ENCODE measurements at places on chromosomes 5 and 9.

- no peak for DNase-seq
Observed at GRCh38 chr5:16866273-16866672, 69.8 kb downstream of the MYO10 start.

DNA sequence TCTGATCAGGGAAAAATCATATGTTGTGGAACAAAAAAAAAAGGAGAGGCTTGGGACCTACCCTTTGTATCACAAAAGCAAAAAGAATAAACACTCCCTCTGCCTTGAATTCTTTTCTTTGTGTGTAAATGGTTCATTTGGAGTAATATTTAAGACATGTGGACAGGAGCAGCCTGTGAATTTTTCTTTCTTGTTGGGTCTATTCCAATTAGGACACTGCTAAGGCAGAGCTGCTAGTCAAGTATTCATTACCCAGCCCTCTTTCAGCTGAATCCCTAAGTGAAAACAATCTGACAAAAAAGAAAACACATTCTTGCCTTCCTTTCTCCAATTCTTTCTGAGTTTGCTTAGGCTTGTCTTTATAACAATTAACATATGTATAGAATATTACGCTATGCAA is 330.0 kb downstream of the EBF1 start:
- DNase-seq, result no peak

DNA sequence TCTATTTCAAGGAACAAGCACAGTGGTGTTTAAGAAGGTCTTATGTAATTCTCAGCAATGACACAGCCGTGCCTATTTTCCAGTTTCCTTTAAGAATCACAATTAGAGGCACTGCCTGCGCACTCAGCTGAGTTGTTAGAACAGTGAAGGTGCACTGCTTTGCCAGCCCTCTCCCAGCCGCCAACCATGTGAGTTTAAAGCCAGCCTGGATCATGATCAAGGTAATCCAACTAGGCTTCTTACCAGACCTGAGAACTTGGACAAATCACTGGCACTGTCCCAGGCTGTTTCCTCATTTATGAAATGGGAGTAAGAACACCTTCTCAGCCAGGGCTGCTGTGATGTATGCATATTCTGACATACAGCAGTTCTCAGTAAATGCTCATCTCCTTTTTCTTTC is 99.6 kb downstream of the ASTN2 start:
- DNase-seq, result no peak

- DNase-seq, result no peak
Observed at GRCh38 chr5:58285900-58286299, 174.0 kb downstream of the PLK2 start.

GRCh38 chr5:132376694-132377641 is 7.5 kb downstream of the SLC22A5 start:
- DNase-seq, result no peak

- no peak for DNase-seq
Observed at GRCh38 chr5:75513841-75514240, 2.1 kb downstream of the POLK start.

DNA sequence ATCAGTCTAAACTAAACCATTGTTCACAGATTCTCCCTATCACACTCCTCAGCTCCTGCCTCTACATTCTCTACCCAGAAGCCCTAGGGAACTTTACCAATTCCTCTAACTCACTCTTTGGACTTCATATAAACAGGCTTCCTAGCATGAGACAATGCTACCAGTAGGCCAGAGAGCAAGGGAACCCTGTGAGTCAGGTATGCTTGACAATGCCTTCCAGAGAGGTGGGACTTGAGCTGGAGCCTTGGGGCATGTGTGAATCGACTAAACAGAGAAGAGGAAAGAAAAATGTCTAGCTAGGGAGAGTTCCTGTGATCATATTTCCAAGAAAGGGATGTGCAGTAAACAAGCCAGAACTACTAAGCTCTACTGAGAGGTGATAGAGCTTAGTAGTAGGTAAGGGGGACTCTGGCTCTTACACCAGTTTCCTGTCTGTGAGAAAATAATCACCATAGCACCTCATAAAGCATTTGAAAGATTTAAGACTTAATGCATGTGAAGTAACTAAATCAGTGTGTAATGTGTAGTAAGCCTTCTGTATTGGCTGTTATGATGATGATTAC is 6.4 kb upstream of the RFK start:
- no peak for DNase-seq

- no peak for DNase-seq
Observed at GRCh38 chr5:168301593-168302390, 10.3 kb downstream of the WWC1 start.

DNA sequence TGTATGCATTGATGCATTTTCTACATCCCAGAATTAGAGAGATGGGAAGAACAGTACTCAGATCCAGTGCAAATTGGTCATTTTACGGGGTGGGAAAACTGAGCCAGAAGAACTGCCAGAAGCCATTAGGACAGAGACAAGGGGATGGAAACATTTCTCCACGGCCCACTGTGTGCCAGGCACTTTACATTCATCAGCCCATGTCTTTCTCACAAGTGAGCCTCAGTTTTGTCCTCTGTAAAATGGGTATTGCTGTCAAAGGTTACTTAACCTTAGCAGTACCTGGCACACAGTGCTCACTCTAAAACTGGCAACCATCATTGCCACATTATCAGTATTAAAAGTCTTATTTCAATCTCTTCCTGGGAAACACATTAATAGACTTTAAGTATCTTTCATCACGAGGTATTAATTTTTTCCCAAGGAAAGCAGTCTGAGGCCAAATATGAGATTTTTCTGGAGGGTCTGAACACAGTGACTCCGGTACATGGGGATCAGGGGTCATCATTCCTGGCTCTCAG is 5.2 kb downstream of the DUSP1 start:
- DNase-seq, result no peak

- no peak for DNase-seq
Observed at GRCh38 chr5:140111011-140111858, 2.7 kb upstream of the PURA start.

DNA sequence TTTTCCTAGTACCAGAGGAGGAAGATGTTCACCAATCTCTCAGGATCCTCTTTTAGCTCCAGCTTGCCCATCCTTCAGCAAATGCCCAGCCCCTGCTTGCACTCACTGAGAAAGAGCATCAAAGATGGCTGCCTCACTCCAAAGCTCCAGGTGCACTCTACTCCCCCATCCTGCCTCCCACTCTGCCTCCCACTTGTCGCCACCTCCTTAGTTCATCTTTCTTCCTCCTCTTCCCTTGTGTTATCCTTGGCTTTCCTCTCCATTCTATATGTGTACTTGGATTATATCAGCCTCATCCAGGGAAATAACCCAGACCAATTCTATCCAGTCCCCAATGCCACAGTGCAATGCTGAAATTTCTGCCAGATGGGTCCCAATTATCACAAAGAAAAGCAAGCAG is 87.1 kb upstream of the CPLX2 start:
- DNase-seq, result no peak

DNA sequence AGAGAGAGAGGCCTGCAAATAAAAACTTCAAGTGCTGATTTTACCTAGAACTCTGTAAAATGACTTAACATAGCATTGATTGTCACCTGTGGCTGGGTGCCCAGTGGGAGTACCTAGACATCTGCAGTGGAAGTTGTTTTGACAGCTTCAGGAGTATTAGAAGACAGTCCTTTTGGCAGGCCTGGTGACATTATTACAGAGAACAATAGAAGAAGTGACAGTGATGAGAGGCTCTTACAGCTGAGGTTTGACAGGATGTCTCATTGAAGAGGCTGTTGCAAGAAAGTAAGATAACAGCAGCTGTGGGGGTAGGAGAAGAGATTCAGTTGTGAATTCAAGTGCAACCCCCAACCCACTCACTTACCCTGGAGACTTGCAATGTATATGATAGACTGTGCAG is 27.9 kb upstream of the MUSK start:
- no peak for DNase-seq

GRCh38 chr9:83981126-83981871 is 694 bp downstream of the RMI1 start:
- DNase-seq, result no peak

GRCh38 chr5:139164020-139164419 is 34.1 kb downstream of the SIL1 start:
- DNase-seq, result no peak

GRCh38 chr9:4815381-4815956 is 22.7 kb downstream of the RCL1 start:
- no peak for DNase-seq

DNA sequence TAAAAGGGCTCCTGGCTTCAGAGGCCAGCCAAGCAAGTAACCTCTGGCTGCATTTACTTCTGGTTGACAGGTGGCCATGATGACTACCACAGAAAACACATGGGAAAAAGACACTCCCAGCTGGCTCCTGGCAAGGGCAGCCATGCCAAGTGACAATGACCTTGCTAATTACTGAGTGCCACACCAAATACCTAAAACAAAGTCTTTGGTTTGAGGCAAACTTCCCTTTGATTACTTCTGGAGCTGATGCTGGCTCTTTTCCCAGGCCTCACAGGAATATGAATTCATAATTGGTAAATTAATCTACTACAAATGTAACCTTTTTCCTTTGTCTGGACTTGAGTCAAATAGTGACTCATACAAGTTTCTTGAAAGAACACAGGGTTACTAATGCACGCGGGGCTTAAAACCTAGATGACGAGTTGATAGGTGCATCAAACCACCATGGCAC is 61.0 kb downstream of the LPAR1 start:
- no peak for DNase-seq

DNA sequence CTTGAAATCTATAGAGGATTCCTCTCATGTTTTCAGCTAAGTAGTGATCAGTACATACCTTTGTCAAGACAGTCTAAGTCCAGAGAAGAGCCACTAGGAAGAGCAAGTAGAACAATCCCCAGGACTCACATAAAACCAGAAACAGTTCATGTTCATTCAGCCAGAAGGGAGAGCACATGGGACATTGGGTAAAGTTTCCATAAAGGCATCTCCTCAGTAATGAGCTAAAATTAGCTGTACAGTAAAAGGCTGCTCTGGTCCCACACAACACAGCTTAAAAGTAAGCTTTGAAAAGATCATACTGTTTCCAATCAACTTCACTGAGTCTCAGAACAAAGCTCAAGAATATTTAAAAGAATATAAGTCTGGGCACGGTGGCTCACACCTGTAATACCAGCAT is 32.4 kb downstream of the HOMER1 start:
- DNase-seq, result no peak

DNA sequence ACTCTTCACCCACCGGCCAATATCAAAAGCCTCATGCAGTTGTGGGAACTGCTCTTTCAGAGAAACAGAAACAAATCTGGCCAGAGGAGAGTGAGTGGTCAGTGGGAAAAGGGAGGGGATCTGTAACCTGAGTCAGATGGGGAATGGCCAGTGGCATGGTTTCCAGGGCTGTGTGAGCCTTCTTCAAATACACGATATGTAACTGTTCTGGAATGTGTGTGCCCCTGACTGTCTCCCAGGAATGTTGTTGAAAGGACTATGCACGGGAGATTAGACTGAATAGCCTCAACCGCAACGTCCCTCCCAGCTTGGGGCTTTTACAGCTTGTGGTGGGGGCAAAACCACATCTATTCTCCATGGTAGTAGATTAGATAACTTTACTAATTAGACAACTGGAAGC is 60.8 kb downstream of the SH3TC2 start:
- no peak for DNase-seq

- DNase-seq, result no peak
Observed at GRCh38 chr5:147784146-147784987, 1.8 kb upstream of the JAKMIP2 start.

GRCh38 chr5:80755626-80756025 is 100.8 kb upstream of the DHFR start:
- no peak for DNase-seq

DNA sequence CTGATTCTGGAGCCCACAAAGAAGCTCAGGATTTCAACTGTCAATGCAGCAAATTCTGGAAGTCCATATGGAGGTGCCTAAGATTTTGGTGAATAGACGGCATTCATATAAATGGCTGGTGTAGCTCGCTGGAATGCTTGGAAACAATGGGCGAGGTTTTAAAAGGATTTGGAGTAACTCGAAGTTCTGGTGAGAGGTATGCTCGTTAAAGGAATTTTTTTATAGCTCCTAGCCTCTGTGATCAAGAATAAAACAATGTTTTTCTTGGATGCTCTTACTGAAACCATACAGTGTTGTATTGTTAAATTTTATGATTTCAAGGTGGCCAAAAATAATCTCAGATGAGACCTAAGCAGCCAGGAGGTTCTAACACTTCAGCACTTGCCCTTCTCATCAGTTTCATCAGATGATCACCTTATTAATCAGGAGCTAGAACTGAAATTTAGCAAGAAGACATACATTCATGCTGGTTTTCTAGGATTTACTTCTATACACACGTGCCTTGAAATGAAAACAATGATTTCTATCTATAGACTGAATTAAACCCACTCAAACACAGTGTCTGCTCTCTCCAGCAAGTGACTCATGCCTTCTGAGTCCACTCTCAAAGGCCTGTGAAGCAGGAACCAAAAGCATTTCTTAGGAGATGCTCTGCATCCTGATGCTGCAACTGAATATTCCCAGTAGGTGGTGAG is 79.2 kb downstream of the OTULIN start:
- no peak for DNase-seq

- DNase-seq, result no peak
Observed at GRCh38 chr9:92660266-92660665, 9.7 kb downstream of the IPPK start.

DNA sequence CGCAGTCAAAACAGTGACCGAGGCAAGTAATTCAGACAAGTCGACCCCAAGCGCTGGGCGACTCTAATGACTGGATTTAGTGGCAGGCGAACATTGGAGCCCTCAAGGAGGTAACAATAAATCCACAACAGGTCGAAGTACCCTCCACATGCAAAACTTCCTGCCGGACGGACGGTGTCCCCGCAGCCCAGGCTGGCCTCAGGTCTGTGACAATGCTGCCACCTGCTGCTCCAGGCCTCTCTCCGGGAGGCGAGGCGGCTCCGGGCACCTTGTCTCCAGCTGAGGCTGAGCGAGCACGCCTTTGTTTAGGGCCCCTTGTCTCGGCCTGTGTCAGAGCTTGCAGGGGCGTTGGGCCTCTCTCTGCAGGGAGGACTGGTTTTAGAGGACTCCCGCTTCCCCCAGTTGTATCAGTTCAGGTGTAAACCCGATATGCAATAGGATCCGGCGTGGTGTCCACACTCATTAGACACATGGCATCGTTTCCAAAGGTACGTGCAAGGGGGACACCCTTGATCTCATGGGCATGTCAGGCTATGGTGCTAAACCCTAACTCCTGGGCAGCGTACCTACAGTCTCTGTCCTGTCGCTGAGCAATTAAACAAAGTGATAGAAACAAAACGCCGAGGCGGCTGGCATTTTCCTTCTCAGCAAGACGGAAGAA is 628.0 kb upstream of the ADAMTS16 start:
- no peak for DNase-seq

GRCh38 chr5:137040024-137040423 is 459.1 kb downstream of the SPOCK1 start:
- DNase-seq, result no peak

DNA sequence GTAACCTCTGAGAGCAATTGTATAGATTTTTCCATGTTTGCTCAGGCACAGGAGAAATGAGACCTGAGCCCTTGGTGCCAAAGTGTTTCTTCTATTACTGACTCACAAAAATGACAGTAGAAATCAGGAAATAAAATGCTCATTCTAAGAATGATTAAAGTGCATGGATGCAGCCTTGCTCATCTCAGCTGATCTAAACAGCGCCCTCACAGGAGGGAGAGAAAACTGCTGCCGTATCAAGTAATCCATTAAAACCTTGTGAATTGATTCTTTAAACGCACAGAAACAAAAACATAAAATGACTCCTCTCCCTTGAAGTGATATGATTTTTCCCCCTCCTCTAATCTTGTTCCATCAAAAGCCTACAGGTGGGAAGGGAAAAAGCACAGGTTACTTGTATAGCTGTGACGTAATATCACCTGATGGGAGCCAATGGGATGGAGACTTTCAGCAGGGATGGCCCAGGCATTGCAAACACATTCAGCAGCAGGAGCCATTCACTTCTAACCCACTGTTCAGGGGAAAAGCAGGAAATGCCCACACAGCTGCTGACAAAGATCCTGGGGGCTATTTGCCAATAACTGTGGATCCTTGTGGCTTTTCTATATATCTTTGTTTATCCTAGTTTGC is 76.7 kb downstream of the PLCXD3 start:
- DNase-seq, result no peak
